Stimulated activated CD4-positive, alpha-beta T cell treated with anti-CD3 and anti-CD28 coated beads, TNF-alpha, amount 100 ng/mL, for 4 hours (primary cell): ENCODE measurements at places on chromosomes 7 and 10.

- DNase-seq = no peak
These were observed 7.9 kb downstream of the CCDC3 start for GRCh38 chr10:12993595-12993994.

DNA sequence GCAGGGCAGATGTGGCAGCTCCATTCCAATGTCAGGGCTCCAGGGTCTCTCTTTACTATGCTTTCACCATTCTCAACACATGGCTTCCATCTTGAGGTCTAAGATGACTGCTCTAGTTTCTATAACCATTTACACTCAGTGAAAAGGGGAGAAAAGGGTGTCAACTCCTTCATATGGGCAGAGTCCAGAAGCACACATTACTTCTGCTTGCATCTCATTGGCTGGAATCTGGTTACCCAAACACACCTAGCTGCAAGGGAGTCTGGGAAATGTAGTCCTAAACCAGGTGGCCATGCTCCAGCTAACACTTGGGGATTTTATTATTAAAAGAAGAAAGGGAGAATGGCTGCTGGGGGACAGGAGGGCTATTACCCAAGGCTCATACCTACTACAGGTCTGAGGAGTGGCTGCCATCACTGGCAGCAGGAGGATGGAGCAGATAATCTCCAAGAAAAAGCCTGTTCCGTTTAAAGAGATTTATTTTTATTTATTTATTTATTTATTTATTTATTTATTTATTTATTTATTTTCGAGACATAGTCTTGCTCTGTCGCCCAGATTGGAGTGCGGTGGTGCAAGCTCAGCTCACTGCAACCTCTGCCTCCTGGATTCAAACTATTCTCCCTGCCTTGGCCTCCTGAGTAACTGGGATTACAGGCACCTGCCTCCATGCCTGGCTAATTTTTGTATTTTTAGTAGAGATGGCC lies 29.1 kb upstream of the LBX1 start:
- no peak for DNase-seq

DNA sequence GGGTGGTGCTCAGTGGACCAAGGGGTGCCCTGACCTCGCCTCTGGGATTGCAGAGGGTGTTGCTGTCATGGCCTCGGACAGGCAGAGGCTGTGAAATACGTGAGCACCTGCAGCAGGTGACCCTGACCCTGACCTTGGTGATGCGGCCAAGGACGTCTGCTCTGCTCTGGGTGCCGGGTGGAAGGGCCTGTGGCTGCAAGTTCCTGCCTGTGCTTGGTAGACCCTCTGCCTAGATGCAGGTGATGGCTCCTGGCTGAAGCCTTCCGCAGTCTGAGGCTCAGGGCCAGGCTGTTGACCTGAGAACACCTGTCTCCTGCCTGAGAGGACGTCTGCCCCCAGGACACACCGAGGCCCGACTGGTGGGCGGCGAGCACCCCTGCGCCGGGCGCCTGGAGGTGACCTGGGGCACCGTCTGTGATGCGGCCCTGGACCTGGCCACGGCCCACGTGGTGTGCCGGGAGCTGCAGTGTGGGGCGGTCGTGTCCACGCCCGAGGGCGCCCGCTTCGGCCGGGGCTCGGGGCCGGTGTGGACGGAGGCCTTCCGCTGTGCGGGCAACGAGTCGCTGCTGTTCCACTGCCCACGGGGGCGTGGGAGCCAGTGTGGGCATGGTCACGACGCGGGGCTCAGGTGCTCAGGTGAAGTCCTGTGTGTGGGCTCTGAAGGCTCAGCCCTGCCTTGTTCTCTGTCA lies 4.4 kb downstream of the SCART1 start:
- DNase-seq = no peak

DNA sequence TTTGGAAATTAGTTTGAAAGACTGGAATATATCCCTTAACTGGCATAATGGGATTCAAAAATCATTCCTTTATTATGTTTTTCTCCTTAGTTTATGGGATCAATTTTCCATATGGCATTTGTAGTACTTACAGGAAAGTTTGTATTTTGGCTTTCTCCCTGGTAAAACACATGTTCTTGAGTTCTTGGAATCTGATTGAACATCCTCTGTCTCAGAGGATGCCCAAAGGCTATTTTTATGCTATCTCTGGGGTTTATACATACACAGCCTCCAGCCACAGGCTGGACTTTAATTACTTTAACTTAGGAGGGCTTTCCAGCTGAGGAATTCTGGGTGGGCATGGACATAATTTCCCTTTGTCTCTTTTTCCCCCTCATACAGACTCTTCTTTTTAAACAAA lies 236.4 kb downstream of the HGF start:
- no peak for DNase-seq

DNA sequence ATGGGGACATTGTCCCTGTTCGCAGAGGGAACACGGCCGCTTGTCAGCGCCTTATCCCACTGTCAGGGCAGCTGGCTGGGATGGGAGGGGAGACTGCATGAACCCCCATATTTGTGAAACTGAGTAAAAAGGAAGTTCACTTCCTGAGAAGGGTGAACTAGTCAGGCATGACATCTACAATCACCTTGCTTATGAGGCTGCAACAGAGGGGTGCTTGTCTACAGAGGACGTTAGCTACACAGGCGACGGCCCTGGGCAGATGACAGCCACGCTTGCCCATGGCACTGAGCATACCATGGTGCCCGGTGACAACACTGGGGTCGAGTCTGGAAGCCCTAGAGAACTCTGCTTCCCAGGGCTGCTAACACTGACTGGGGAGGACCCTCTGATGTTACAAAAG lies 46.0 kb upstream of the KDM7A start:
- DNase-seq = no peak

DNA sequence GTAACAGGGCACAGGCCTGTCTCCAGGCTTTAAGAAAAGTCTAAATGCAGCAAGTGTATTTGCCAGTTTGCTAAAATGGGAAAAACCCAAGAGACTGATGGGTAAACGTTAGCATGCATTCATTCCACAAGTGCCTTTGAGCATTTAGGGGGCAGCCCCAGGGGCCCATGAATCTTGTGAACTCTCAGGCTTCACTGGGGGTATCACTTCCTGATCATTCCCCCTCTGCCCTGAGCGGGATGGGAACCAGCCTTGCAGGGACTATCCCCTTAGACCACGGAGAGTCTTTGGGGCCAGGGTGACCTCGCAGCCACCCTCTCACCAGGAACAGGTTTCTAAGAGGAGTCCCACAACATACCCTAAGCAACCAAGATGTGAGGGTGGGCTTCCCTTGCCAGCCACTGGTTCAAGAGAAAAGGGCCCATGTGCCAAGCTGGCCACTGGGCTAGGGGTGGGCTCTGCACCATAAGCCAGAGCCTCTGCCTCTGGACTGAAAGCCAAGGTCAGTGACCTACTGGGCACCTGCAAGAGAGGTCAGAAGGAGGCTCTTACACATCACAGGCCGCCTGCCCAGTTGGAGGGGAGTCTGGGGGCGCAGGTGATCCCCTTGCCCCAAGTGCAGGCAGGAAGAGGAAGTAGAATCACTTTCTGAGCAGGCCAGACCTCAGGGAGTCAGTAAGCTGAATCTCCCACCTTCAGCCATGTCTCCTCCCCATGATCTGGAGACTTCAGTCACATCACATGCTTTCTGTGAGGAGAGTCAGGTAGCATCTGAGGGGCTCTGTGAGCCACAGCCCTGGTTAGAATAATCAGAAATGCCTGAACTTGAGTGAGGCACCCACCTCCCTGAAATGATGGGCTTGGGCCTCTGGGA lies 75.0 kb downstream of the C10orf105 start:
- no peak for DNase-seq

GRCh38 chr10:78371136-78371535 lies 337.5 kb downstream of the RPS24 start:
- no peak for DNase-seq

- no peak for DNase-seq
These were observed 44.1 kb downstream of the VSTM4 start for GRCh38 chr10:49071160-49071761.

- no peak for DNase-seq
These were observed 136.5 kb upstream of the ETV1 start for GRCh38 chr7:14125998-14126397.

GRCh38 chr7:31368620-31369019 lies 28.1 kb upstream of the NEUROD6 start:
- DNase-seq = no peak
